NCI-H1092 (cell line): ENCODE measurements at places on chromosomes 3 and 15.

DNA sequence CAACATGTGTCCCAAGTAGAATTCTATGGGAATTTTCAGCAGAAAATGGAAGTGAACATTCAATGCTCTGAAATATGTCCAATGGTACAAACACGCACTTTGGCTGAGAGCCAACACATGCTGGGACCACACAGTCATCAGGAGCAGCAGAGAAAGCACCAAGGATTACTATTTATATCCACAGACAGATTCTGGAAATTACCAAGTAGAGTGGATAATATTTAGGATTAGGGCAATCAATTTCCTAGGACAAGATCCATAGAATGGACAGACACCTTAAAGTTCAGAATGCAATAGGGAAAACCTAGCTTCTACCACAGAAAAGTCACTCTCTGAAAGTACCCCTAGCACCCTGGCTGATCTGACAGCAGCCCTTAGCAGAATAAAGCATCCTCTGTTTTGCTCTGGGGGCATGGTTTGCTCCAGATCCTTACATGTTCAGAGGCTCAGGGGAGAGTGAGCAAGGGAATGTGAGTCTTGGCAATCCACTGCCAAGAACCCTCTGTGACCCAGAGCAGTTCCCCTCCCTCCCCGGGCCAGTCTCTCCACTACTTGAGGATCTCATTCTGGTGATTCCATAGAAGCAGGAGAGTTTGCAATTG is 206.0 kb upstream of the WNT5A start:
- DNase-seq: no peak

GRCh38 chr3:174986685-174987084 is 127.6 kb downstream of the NAALADL2 start:
- no peak for DNase-seq

- no peak for DNase-seq
Measured at GRCh38 chr15:90540768-90541167, 11.0 kb downstream of the CRTC3 start.

- DNase-seq: no peak
Measured at GRCh38 chr15:101625980-101626379, 26.2 kb downstream of the TM2D3 start.

- DNase-seq: no peak
Measured at GRCh38 chr3:177111541-177111949, 85.7 kb downstream of the TBL1XR1 start.

- no peak for DNase-seq
Measured at GRCh38 chr15:64521726-64522164, 61.4 kb downstream of the ZNF609 start.

DNA sequence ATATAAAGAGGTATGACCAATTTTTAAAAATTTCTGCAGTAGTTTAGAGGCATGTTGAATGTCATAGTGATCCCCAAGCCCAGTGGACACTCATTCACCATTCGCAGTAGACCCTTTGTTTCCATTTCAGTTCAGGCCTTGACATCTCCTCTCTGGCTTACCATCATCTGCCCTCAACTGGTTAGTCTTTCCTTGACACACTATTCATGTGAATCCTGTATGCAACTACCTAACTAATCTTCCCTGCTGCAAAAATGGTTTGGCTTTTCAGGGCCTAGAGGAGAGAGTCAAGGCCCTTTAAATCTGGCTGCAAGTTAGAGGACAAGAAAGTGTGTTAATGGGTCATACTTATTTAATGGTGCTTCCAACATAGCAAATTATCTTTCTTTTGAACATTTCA is 10.9 kb downstream of the APH1B start:
- no peak for DNase-seq

DNA sequence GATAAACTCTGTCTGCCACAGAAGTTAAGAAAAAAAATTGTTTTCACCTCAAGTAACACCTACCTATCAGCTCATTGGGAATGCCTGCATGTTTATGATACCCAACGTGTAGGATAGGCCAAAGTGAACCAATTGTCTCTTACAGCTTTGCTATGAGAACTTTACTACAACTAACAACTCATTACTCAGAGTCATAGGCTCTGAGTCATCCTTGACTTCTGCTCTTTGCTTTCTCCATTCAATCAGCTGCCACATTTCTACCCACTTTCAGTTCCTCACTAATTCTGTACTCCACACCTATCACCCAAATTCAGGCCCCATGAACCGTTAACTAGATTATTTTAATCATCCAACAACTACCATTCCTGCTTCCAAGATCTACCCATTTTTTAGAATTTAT is 843.9 kb downstream of the TUSC7 start:
- no peak for DNase-seq

GRCh38 chr3:22319446-22319845 is 568.4 kb upstream of the ZNF385D start:
- DNase-seq: no peak

DNA sequence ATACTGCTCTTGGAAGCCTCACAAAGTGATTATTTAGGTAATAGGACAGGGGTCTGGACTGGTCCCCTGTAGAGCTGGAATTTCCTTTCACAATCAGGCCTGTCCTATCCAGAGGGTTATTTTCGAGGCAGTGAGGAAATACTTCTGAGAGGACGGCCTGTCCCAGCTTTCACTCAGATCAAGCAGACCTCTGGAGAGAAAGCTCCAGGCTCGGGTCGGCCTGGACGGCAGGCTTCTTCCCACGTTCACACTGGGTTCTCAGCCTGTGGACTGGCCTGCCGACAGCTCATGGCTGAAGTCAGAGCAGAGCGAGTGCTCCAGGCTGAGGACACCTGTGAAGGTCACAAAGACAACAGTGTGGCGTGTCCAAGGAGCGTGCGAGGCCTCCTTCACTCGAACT is 405.3 kb downstream of the VPS13C start:
- no peak for DNase-seq

GRCh38 chr15:64599716-64600115 is 139.3 kb downstream of the ZNF609 start:
- no peak for DNase-seq

- DNase-seq: no peak
Measured at GRCh38 chr3:146380046-146380445, 89.3 kb downstream of the PLSCR2 start.

- no peak for DNase-seq
Measured at GRCh38 chr3:112012205-112012992, 13.7 kb downstream of the TAGLN3 start.

DNA sequence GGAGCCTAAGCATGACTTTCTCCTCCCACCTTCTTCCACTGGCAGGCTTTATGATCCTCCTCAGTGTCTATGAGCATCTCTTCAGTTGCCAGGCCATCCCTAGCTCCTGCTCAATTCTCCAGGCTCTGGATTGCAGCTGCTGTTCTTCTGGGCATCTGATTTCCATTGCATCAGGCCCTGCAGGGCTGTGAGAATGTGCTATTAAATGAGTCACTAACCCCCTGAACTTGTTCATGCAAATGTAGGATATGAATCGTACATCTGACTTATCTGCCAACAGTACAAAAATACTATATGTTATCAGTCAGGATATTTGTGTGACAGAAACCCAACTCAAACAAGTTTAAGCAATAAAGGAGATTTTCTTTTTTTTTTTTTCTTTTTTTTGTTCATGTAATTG is 11.9 kb downstream of the GPR176 start:
- no peak for DNase-seq

DNA sequence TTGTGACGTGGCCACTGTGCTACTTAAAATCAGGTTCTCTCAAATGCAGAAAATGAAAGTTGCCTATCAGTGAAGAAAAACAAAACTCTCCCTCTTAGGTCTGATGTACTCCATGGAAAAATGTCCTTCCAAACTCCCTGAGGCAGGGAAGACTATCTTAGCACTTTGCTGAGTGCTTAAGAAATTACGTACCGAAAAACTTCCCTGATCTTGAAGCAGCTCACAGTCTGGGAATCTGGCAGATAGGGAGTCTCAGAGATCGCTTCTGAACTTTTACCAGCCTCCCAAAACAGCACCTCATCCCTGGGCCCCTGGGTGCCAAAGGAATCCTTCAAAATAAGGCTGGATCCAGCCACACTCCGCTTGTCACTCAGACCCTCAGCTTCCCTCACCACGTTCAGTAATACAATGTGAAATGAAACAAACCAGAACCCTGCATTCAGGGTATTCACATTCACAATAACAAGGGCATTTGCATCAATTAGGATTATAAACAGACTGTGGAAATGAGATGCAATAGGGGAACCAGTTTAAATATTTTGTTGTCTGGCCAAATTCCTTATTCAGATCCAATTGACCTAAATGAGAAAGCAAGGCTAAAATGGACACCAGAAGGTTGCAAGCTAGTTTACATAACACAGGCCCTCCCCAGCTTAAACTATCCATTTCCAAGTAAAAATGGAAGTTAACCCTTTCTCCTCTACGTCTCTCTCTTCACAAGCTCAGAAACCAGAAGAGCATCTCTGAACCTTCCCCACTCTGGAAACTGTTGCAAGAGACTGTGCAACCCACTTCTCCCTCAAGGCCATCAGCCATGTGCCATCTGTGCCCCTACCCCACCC is 20.9 kb downstream of the OSBPL10 start:
- no peak for DNase-seq

DNA sequence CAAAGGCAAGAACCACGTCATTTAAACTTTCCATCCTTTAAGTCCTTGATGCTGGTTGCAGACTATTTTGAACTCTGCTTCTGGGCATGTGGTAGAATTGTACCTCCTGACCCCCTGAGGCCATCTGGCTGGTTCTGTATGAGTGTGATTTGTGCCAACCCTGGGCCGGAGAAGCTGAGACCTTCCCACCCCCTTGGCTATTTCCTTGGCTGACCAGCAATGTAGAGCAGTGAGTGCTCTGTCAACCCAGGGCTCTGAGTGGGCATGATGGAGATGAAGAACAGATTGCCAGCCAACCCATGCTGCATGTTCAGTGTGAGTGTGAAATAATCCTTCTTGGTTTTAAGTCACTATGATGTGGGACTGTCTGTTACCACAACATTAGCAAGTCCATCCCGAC is 82.1 kb upstream of the RASGRP1 start:
- no peak for DNase-seq
